Motor neuron (in vitro differentiated cells): ENCODE measurements at places on chromosomes 4 and X. TPM values are rescaled to one million over a fixed set of nuclear protein-coding genes. Genes with fewer than 3 reads are reported as not detected.

The TACR3 gene
- 1.9 TPM in 2 replicates for total RNA-seq

DNA sequence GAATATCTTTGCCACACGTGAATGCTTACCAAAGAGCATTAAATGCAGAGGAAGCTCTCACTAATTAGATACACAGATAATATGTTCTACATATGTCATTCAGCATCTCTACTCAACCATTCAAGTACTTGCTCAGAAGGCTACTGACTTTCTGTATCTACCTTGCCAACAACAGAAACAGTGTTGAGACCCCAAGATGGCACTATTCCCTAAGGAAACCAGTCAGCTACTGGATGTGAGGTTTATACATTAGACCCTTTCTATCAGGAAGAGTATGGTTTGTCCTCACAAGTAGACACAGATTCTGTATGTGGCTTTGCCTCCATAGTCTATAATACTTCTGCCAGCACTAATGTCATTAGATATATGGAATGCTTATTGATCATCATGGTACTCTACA, 443.9 kb upstream of the INTU start:
- ATAC-seq: peak; percentile 83

The PABPC1L2A gene
- total RNA-seq: 1.6 TPM in 2 replicates

The CCDC149 gene
- total RNA-seq: 2.9 and 3.1 TPM in 2 replicates

The IGSF1 gene
- 7.1 TPM in 2 replicates for total RNA-seq

DNA sequence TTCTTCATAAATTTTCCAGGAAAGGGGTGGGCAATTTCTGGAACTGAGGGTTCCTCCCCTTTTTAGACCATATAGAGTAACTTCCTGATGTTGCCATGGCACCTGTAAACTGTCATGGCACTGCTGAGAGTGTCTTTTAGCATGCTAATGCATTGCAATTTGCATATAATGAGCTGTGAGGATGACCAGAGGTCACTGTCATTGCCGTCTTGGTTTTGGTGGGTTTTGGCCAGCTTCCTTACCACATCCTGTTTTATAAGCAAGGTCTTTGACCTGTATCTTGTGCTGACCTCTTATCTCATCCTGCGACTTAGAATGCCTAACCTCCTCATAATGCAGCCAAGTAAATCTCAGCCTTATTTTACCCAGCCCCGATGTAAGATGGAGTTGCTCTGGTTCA, 577.8 kb downstream of the NLGN4X start:
- ATAC-seq: no peak

The PAGE5 gene
- 0.38 TPM in 1 of 2 replicates, not detected in the other for total RNA-seq

The REELD1 gene
- not detected in 2 replicates for total RNA-seq
